Glomerular endothelial cell (primary cell): ENCODE measurements at places on chromosomes 16 and 17.

DNA sequence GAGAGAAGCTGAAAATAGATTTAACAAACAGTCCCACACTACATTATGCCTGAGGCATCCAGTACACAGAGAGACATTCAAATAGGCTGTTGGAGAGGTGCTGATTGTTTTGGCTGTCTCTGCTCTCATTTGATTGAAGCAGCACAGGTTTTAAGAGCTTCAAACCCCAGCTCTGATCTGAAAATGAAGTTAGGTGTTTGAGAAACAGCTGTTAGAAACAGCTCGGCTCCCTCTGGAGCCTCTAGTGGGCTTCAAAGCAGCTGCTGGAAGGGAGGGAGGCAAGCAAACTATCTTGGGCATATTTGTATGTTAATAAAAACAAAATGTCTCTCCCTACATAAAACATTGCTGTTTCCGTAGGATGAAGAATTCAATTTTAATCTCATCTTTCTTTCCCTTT lies 607.3 kb upstream of the GOT2 start:
- no peak for DNase-seq

- no peak for DNase-seq
Measured at GRCh38 chr17:73194514-73195222, 1.8 kb downstream of the COG1 start.

DNA sequence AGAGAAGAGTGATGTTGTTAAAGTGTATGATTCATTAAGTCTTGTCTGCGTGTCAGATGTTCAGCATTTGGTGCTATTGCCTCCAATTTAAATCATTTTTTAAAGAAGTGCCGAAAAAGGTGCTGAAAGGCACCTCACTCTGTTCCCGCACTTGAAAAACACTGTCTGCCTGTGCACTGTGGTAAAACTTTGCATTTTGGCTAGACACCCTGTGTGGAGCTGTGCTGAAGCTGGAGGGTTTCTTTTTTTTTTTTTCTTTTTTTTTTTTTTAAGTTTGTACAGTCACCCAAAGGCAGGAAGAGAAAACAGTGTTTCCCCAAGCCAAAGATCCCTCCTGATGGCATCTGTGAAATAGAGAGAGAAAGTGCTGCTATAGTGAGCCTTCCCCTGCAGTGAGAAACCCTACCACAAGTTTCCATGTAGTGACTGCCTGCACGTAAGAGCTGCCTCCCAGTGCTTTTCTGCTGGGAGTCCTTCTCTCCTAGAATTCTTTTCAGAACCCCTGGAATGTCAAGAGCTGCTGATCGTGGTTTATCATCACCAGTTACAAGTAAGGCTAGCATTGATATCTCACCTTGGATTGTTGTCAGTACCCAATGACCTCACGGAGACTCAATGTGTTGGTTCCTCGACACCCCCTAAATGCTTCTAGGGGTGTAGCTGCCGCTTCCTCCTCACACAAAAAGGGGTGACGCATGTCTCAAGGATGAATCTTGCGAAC lies 116.0 kb upstream of the SOX9 start:
- DNase-seq: no peak

DNA sequence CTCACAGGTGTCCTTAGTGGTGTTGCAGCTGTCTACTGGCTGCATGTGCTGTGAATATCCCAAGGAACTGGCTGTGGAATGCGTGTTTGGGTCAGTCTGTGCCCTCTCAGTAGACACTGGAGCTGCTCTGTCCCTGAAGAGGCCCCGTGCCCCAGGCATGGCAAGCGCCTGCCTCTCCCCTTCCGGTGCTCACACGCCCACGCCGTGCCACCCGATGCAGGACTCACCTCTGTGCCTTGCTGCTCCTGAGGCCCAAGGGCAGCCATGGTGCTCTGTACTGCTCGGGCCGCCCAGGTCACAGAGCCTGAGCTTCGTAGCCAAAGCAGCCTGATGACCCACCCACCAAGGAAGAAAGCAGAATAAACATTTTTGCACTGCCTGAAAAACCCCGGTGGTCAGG lies 10.0 kb downstream of the RGS11 start:
- DNase-seq: no peak

DNA sequence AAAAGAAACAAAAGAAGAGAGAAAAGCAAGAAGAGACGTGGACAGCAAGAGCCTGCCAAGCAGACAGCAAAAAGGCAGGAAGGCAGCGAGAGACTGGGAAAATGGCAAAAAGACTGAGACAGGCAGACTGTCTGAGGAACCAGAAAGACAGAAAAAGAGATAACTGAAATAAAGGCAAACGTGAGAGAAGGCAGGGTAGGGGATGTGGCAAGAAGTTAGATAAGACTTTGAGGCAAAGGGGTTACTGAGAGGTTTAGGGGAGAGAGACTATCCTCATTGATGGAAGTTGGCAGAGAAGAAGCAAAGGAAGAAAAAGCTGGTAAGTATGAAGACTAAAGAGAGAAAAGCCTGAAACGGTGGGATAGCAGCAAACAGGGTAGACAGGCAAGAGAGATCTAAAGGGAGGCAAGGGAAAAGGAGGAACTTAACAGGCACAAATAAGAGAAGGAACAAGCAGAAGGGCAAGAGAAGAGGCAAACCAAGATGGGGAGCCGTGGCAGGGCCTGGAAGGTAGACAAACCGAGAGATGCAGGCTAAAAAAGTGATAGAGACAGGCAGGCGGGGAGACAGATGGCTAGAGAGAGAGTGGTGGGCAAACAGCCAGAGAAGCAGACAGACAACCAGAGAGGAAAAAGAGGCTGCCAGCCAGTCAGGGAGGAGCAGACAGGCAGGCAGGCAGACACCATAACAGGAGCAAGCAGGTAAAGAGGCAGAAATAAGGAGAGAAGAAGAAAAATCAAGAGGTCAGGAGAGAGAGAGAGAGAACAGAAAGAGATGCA lies 7.1 kb upstream of the CHD3 start:
- no peak for DNase-seq

- no peak for DNase-seq
Measured at GRCh38 chr17:83041305-83041704, 38.1 kb upstream of the METRNL start.

- DNase-seq: no peak
Measured at GRCh38 chr17:2172999-2173398, 118.1 kb downstream of the HIC1 start.

- DNase-seq: no peak
Measured at GRCh38 chr17:54426296-54426886, 474.3 kb upstream of the TOM1L1 start.

DNA sequence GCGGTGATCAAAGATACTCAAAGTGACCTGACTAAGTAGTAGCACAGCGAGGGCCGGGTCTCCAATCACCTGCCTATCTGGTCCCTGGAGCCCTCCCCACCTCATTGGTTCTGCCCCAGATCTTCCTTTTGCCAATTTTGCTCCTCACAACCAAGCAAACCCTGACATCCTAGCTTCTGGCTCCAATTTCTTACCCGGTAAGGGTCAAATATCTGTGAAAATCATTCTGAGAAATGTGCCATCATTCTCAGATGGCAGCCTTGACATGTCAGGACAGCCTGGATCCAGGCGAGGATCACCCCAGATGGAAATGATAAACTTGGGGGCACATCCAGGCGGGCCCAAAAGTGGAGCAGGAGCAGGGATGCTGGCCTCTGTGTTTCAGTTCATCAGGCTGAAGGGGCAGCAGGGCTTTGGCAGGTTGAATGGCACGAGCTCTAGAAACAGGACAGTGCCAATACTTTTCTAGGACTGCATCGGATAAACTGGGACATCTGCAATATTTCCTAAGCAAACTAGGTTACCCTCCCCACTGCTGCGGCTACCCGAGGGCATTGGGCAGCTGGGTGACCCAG lies 83.9 kb downstream of the SHISA6 start:
- DNase-seq: no peak

DNA sequence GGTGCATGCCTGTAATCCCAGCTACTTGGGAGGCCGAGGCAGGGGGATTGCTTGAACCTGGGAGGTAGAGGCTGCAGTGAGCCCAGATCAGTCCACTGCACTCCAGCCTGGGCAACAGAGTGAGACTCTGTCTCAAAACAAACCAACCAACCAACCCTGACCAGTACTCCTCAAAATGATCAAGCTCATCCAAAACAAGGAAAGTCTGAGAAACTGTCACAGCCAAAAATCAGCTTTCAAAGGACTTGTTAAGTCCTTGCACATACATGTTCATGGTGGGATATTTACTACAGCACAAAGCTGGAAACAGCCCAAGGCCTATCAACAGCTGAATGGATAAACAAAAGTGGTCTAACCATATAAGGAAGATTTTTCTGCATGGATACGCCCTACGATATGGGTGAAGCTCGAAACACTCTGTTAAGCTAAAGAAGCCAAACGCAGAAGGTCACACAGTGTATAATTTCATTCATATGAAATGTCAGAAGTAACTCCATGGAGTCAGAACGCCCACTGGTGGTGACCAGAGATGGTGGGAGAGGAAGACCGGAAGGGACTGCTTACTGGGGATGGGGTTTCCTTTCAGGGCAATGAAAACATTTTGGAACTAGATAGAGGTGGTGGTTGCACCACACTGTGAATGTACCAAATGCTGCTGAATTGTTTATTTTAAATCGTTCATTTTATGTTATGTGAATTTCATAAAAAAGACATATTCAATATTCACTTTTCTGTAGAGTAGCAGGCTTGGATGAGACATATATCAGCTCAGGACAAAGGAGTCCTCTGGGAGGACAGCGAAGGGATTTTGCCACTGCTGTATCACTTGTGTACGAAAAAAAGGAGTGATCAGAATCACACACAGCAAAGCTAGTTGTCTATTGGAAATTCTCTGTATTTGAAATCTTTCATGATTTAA lies 17.7 kb downstream of the CCL17 start:
- no peak for DNase-seq

- DNase-seq: no peak
Measured at GRCh38 chr17:51164911-51165679, 1.1 kb upstream of the NME2 start.

DNA sequence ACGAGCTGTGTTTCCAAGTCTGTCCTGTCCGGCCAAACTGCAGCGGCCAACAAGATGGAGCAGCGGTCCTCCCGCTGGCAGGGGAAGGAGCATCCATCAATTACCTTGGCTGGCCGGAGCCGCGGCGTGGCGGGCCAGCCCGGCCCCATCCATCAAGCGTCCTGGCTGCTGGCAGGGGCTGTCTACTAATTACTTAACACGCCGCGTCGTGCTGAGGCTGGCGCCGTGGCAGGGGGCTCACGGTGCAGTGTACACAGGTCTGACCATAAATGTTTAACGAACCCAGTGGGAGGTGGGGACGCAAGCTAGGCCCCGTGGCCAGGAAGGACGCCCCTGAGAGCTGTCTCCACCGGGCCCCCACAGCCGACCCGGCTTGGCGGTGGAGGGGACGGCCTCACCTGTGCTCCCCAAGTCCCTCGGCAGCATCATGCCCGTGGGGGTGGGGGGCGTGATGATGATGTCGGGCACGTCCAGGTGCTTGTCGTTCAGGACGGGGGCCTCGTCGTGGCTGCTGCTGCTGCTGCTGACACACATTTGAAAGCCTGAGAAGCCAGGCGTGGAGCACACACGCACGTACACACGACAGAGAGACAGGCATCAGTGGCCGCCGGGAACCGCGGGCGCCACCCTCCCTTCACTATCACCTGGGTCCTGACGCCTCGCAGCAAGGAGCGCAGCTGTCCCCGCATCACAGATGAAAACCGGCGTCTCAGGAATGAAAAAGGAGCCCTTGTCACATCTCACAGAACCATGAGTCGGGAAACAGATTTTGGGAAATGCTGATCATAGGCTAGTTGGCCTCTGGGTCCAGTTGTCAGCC lies 21.2 kb upstream of the GINS2 start:
- no peak for DNase-seq

DNA sequence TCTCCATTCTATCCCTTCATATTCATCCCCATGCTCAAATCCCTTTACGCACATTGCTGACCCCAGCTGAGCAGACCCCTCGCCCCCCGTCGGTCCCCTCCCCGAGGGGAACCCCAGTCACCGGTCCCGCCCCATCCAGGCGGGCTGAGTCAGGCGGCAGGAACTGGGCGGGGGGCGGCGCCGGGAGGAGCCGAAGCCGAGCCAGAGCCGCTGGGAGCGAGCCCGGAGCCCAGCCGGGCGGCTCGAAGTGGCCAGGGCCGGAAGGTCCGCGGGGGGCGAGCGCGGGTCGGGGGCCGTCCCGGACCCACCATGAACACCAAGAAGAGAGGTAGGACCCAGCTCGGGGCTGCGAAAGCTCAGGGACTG lies 8.6 kb downstream of the RIPOR1 start:
- DNase-seq: no peak

GRCh38 chr17:37761059-37761458 lies 16.2 kb upstream of the HNF1B start:
- no peak for DNase-seq

- no peak for DNase-seq
Measured at GRCh38 chr16:22075043-22075757, 17.1 kb upstream of the VWA3A start.

GRCh38 chr16:86498671-86499439 lies 11.5 kb upstream of the FOXF1 start:
- DNase-seq: no peak
